Left cardiac atrium (tissue), 4 donors: ENCODE measurements at places on chromosomes 4 and X.

DNA sequence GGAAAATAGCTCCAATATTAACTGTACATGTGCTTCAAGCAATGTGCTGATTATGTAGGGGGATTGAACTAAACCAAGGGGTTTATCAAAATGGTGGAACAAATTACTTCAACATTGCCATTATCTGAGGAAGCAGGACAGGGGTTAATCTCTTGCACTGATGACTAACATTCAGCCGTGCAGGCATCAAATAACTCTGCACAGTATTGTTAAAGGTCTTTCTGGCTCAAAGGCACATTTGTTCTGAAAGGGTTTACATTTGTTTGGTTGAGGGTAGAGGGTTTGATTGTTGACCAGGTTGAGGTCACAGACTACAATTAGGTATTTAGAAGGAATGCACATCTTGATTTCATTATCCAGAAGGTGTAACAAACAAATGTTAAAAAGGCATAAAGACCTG lies 32.2 kb upstream of the CCSER1 start:
- no peak for DNase-seq

DNA sequence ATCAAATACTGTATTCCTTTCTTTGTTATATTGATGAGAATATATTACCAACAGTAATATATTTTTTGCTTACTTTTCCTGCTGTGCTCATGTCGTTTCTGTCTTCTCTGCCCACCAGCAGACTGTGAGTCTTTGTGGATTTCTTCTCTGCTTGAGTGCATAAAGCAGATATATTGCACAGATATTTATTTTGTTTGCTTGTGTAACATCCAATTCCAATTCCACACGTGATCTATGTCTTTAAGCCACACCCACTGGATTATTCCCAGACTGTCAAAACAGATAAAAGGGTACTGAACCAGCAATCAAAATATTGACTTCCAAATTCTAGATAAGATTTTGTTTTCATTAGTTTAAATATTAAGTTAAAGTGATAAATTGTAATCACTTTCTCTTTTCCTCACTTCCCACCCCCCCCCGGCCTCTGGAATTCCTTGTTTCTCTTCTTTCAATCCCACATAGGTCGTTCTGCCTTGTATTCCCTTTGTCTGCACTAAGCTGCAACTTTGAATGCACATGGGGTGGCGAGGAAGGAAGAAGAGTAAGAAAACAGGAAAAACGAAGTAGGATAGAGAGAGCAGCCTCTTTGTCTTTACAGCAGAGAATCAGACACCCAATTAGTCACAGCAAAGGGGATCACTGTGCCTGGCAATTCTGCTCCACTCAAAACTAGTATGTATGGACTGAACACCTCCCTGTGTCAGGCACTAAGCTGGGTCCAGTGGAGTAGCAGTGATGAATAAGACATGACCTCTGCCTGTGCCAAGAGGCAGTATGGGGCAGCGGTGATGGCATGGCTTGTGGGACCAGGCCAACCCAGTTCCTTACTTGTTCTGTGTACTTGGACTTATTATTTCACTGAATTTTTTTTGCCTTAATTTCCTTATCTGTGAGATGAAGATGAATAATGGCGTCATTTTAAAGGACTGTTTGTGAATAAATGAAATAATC lies at the start of gene ADH1B:
Gene ADH1B, minus strand, starts transcription at position 161 of the 951 bp plus-strand sequence. Its CDS starts 70 bp downstream, at position 91.
- no peak for DNase-seq

GRCh38 chr4:174217273-174218126 lies 66.0 kb downstream of the FBXO8 start:
- peak; percentile 45 for DNase-seq

DNA sequence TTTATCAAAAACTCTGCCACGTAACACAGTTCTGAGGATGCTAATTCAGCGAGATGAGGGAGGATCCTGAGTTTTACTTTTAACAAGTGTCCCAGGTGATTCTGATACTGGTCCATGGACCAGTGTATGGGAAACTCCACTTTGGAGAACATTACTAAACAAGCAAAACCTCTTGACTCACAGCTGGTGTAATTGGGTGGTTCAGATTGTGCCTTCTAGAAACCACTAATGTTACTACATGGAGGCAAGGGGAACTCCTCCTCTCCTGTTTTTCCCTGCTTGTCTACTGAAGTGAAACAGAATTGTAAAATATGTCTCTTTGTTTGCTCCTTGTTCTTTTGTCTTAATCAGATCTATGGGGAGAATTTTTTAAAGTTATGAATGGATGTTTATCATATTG lies 62.6 kb downstream of the FRAS1 start:
- no peak for DNase-seq

DNA sequence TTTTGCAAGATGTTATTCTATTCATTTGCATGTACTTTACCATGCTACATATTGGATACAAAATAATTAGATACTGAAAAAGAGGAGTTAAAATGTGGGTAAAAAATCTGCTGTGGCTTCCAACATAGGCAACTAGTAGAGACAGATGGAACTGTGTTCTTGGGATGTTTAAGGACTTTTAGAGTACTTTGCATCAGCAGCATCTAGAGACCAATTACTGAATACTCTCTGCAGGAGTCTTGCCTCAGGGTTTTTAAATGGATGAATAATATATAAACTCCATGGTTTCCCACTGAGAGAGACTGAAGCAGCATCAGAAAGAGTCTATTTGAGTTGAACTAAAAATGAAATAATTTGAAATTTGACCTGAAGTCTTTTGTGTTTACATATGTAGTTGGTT lies 676.7 kb downstream of the GALNTL6 start:
- DNase-seq = no peak

DNA sequence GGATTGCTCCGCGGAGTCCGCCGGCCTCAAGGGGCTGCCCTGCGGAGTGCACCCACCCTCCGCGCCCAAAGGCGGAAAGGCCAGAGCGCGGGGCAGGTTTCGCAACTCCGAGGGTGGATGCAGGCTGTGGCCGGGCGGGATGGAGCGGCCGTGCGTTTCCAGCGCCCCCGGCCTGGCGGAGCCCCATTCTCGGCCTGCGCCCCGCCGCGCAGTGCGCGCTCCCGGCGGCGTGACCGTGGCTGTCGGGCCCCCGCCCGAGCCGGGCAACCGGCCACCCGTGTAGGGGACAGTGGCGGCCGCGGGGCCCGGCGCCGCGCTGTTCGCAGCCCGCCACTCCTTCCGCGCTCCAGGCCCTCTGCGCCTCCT lies 331 bp downstream of the SETD7 start:
- peak; percentile 71 for DNase-seq

DNA sequence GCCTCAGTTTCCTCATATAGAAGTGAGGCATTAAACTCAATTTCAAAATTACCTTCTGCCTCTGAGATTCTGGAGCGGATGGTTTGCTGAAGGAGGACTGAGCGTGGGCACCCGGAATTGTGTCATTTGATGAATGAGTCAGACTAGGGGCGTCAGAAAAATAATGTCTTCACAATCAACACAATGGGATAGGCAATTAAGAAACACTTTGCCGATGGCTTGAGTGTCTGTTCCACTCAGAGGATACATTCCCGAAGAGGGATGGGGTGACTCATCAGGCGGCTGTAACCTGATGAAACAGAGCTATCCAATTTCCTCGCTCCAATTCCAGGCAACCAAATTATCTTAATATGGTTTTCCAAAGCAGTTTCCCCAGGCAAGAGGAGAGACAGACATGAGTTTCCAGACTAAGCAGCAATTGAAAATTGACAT lies 1.2 kb upstream of the CHRNA9 start:
- DNase-seq = no peak

DNA sequence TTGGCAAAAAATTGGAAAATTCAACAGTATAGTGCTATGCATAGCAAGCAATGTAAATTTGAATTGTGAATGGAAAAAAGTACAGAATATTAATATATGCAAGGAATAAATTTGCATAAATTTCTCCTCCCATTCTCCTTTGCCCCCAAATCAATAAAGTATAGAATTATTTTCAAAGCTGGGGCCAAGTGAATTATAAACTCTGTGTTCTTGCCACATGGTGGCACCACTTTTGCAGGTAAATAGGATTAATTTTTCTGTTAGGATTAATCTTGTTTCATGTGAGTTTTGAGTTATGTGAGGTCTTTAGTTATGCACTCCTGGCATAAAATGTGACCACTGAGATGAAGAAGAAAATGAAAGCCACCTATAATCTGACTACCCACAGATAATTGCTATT lies 19.9 kb downstream of the COPS4 start:
- no peak for DNase-seq

DNA sequence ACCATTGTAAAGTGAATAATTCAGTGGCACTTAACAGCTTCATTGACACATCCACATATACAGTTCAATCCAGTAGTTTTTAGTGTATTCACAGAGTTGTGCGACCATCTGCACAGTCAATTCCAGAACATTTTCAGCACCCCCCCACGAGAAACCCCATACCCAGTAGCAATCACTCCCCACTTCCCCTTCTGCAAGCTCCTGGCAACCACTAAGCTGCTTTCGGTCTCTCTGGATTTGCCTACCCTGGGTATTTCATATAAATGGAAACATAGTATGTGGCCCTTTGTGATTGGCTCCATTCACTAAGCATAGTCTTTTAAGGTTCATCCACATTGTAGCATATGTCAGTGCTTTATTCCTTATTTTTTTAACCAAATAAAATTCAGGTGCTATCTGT lies 10.0 kb downstream of the MSL3 start:
- no peak for DNase-seq

DNA sequence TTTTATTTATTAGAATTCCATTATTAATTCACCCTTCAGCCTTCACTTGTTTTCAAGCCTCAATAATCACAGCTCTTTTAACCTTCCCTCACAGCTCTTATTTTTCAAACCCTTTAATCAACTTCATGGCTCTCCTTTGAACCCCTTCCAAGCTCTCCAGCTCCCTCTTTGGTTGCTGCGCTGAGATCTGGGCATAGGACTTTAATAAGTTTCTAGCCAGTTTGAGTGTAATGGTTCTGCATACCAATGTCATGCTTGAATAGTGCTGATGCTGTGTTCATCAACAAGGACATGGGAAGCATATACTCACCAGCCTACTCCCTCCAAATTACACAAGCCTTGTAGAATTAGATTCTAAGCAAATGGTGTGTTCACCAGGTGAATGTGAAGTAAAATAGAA lies 3.5 kb upstream of the RNF212 start:
- no peak for DNase-seq

GRCh38 chr4:125986307-125986706 lies 671.6 kb downstream of the FAT4 start:
- no peak for DNase-seq

DNA sequence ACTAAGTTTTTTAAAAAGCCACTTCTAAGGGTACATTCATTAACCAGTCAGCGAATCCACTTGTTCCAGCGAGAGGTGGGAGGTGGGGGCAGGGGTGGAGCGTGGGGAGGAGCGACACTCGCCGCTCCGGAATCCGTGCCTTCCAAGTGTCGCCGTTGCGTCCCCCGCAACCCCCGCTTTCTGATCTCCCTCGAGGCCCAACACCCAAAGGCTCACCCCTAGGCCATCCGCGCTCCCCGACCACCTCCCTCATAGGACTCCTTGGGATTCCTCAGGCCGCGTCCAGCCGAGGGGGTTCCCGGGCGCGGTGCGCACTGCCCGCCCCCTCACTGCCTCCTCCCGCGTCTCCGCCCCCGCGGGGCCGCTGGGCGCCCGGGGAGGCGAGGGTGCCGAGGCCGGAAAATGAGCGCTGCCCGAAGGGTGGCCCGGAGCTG lies 108.1 kb upstream of the STOX2 start:
- DNase-seq = peak; percentile 56

DNA sequence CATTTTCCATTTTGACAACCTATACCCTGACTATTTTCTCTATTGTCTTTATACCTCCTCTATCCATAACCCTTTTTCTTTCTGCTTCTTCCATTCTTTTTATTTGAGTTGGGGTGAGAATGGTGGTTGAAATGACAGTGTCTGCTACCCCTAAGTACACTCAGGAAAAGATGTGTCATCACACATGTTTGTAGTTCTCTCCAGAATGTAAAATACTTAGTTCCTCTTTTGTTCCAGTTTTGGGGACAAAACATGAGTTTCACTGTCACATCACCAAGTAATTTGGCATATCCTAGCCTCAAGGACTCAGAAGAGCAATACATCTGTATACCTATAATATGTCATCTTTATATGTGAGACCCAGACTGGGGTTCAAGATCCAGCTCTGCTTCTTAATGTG lies 90.3 kb downstream of the COMMD8 start:
- DNase-seq = no peak

DNA sequence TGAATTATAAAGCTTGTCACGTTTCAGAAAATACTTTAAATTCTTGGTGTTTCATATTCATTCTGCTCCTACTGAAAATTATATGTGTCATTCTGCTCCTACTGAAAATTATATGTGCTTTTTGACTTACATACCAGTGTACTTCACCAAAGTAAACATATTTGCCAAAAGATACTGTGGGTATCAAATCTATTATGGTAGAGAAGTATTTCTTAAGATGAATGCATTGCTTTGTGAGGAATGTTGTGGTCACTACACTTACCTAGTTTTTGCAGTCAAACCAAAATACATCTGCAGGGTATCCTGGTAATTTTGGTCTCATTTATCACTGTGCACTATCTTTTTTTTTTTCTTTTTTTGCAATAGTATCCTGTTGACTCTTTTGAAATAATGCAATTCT lies 287.7 kb upstream of the MAD2L1 start:
- no peak for DNase-seq

DNA sequence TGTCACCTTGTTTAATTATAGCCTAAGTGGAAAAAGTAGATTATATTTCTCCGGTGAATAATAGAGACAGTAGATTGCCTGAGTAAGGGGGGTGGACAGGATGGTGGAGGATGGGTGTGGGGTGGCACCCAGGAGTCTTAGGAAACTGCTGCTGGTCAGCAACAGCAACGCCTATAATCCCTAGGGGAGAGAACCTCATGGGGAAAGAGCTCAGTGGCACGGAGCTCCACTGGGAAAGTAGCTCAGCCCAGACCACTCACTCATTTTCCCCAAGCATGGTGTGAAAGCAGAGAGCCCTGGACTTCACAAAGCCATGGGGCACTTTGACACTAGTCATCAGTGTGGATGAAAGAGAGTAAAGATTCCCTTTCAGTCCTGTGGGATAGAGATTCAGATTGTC lies 31.1 kb downstream of the METTL14 start:
- no peak for DNase-seq

- DNase-seq = no peak
Observed at GRCh38 chr4:80540349-80540748, 204.8 kb downstream of the CFAP299 start.

GRCh38 chr4:168883513-168883912 lies 126.5 kb downstream of the CBR4 start:
- no peak for DNase-seq

DNA sequence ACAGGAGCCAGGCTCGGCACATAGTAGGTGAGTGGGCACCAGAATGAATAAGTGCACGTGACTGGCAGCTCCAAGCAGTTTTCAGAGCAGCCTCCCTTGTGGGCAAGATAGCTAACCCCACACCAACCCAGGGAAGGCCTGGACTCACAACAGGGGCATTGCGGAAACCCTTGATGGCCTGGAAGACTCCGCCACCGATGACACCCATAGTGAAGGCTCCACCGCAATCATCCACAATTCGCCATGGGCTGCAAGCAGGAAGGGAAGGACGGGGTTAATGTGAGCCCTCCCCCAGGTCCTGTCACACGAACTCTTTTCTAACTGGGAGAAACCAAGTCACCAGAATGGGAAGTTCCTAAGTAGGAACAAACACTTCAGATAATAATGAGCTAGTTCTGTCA lies 957 bp downstream of the TIMM17B start:
- DNase-seq = no peak

- DNase-seq = no peak
Observed at GRCh38 chrX:16604337-16604736, 45.6 kb upstream of the S100G start.
